ENCODE measurements at places on chromosomes 13 and 19.

- no peak for DNase-seq
Observed at GRCh38 chr19:14402332-14403144, 16.6 kb downstream of the DDX39A start.

- DNase-seq, result no peak
Observed at GRCh38 chr13:23510979-23511735, 59.1 kb upstream of the TNFRSF19 start.

GRCh38 chr13:66513728-66514127 lies 716.4 kb downstream of the PCDH9 start:
- no peak for DNase-seq

- no peak for DNase-seq
Observed at GRCh38 chr19:46189971-46190888, 39.3 kb upstream of the IGFL1 start.

GRCh38 chr13:33003458-33004019 lies 12.7 kb upstream of the KL start:
- DNase-seq, result no peak

Measured in putamen (tissue), 1 donor.